ENCODE measurements at places on chromosomes 7 and 10. TPM values are rescaled to one million over a fixed set of nuclear protein-coding genes. Genes with fewer than 3 reads are reported as not detected.

The KCND2 gene
- total RNA-seq = not detected

DNA sequence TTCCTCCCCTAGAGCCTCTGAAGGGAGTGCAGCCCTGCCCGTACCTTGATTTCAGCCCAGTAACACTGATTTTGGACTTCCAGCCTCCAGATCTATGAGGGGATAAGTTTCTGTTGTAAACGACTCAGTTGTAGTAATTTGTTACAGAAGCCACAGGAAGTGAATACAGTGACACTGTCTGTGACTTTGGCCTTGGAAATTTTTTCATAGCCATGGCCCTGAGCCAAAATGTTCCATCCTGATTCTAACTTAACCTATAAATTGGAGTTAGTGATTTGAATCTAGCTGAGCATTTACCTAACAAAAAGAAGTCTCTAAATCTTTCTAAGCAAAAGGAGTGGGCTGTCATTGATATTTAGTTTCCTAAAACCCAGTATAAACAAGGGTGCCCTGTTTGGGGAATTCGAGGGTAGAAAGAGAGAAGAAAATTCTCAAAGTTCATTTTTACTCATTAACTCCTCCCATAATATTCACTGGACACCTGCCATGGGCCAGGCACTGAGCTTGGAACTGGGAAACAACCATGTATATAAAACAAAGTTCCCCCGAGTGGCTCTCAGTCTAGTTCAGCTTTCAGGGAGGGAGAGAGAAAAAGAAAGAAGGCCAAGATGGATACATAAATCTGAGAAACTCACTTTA is 162.3 kb downstream of the SKIDA1 start:
- DNase-seq = no peak

DNA sequence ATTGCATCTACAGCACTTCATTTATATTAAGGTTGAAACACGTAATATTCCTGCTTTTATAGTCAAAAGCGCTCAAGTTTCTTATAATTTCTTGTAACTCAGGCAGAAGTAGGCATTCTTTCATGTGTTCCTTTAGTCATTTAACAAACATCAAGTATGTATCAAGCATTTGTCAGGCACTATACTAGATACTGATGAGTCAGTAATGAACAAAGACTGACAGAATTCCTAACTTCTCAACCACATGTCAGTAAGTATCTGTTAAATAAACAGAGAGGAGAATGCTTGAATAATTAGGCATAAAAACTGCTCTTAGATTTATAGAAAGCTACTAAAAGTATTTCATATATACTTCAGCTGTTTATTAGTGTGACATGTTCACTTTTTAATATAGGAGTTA is 9.9 kb downstream of the CRPPA start:
- DNase-seq = no peak

The GPR15LG gene
- total RNA-seq = not detected

The NKX1-2 gene
- total RNA-seq = not detected

The FAM237B gene
- not detected for total RNA-seq
